H1 (cell line): ENCODE measurements at places on chromosomes 1 and 21. TPM values are rescaled to one million over a fixed set of nuclear protein-coding genes. Genes with fewer than 3 reads are reported as not detected.

The GDAP2 gene
- 25.4 and 27.8 TPM in 2 replicates for total RNA-seq

GRCh38 chr1:11055676-11056075, 4.1 kb downstream of the SRM start:
- H3K27me3 ChIP-seq = no peaks in the 10 kb centered on the region
- DNase-seq = no peak
- no peak overlapping the region for H3K4me3 ChIP-seq
- no peak overlapping the region for H3K27ac ChIP-seq

GRCh38 chr1:59063501-59063900, 233.4 kb upstream of the FGGY start:
- peaks cover 25% of the 10 kb centered on the region; the same call in 1 of the 2 replicates for H3K4me1 ChIP-seq
- no peaks in the 10 kb centered on the region for H3K36me3 ChIP-seq
- H3K27me3 ChIP-seq = no peaks in the 10 kb centered on the region
- peak overlapping the region; percentile 6; the same call in 1 of the 2 replicates for H3K27ac ChIP-seq

DNA sequence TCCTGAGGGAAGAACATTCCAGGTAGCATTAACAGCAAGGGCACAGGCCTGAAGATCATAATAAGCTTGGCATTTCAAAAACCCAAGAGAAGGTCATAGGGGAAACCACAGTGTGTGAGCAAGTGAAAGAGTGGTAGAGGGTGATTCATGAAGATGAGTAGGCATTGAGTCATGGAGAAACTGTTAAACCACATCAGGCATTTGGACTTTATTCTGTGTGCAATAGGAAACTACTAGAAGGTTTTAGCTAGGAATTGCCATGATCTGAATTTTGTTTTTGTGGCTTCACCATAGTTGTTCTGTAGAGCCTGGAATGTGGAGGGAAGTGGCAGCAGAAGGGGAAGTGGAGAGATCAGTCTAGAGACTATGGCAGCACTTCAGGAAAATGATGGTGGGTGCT, 359.0 kb upstream of the PTBP2 start:
- H3K4me1 ChIP-seq = no peaks in the 10 kb centered on the region
- no peak for DNase-seq
- H3K4me3 ChIP-seq = no peak overlapping the region

DNA sequence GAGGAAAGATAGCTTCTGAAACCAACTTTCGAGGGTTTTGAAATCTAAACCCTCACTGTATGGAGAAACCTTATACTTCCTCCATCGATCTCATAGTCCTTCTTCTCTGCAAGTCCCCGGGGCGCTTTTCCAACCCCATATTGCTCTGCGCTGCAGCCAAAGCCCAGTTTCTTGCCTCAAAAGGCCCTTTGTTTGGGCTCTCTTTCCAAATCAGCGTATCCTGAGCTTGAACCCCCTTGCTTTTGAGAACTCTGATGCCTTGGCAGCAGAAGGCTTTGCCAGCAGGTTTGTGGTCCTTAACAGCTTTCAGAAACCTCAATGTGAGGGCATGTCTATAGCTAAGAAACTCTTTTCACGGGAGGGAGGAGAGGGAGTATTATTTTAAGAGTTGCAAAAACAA, 21.6 kb downstream of the PLPP3 start:
- H3K27ac ChIP-seq = no peak overlapping the region
- H3K4me3 ChIP-seq = no peak overlapping the region
- no peaks in the 10 kb centered on the region for H3K36me3 ChIP-seq
- no peak for DNase-seq
- no peaks in the 10 kb centered on the region for H3K27me3 ChIP-seq

GRCh38 chr1:53688381-53689102, 50.4 kb downstream of the GLIS1 start:
- H3K4me3 ChIP-seq = no peak overlapping the region
- H3K27ac ChIP-seq = no peak overlapping the region
- H3K27me3 ChIP-seq = peaks cover 5% of the 10 kb centered on the region; the same call in 1 of the 2 replicates

DNA sequence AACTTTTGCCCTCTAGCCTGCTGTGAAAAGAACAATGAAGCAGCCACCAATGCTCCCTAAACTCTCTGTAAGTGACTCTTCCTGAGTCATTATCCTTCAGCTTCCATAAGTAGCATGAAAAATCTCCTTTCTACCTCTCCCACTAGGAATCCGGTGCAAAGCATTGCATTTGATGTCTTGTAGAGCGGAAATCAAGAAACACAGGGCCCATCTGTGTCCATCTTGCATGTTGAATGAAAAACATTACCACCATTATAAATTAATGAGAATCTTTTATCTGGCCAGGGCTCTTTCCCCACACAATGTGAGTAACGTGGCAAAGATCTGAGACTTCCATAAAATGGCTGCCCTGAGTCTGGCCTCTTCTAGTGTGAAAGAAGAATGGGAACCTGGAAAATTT, 324.4 kb downstream of the ADGRL2 start:
- H3K27me3 ChIP-seq = no peaks in the 10 kb centered on the region
- no peak overlapping the region for H3K4me3 ChIP-seq
- no peak for DNase-seq

DNA sequence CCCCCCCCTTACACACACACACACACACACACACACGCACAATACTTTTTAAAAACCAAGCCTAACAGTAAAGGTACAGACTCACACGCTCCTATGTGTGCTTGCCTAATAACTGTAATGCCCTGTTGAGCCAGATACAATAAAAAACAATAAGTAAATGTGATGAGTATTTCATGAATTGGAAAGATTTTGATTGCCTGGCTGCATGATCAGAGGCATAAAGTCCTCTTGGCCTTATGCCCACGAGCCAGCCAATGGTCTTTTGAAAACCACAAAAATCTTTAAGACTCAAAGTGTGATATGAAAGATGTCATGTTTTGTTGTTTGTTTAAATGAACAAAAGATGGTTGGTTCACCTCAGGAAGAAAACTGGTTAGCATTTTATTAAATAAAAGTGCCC, 441.9 kb upstream of the ZRANB2 start:
- no peak overlapping the region for H3K4me3 ChIP-seq
- DNase-seq = no peak
- H3K4me1 ChIP-seq = no peaks in the 10 kb centered on the region
- no peaks in the 10 kb centered on the region for H3K27me3 ChIP-seq
- no peaks in the 10 kb centered on the region for H3K36me3 ChIP-seq
- no peak overlapping the region for H3K27ac ChIP-seq

GRCh38 chr1:93683234-93683633, 1.6 kb upstream of the BCAR3 start:
- DNase-seq = no peak
- no peaks in the 10 kb centered on the region for H3K36me3 ChIP-seq
- no peaks in the 10 kb centered on the region for H3K27me3 ChIP-seq
- H3K27ac ChIP-seq = no peak overlapping the region
- H3K4me1 ChIP-seq = no peaks in the 10 kb centered on the region

GRCh38 chr21:31781737-31782136, 49.8 kb upstream of the SCAF4 start:
- no peak overlapping the region for H3K4me3 ChIP-seq
- no peaks in the 10 kb centered on the region for H3K27me3 ChIP-seq
- H3K4me1 ChIP-seq = no peaks in the 10 kb centered on the region
- H3K27ac ChIP-seq = no peak overlapping the region

The RRAGC gene
- 16.5 and 18.1 TPM in 2 replicates for total RNA-seq
